Hepatocyte (in vitro differentiated cells): ENCODE measurements at places on chromosomes 4 and X. TPM values are rescaled to one million over a fixed set of nuclear protein-coding genes. Genes with fewer than 3 reads are reported as not detected.

- DNase-seq, result peak; percentile 26
- no peak overlapping the region for H3K27ac ChIP-seq
- H3K27me3 ChIP-seq, result no peaks in the 10 kb centered on the region
- no peaks in the 10 kb centered on the region for H3K4me1 ChIP-seq
- H3K36me3 ChIP-seq, result no peaks in the 10 kb centered on the region
These were observed 17.6 kb upstream of the KIAA1210 start for GRCh38 chrX:119145241-119145653.

DNA sequence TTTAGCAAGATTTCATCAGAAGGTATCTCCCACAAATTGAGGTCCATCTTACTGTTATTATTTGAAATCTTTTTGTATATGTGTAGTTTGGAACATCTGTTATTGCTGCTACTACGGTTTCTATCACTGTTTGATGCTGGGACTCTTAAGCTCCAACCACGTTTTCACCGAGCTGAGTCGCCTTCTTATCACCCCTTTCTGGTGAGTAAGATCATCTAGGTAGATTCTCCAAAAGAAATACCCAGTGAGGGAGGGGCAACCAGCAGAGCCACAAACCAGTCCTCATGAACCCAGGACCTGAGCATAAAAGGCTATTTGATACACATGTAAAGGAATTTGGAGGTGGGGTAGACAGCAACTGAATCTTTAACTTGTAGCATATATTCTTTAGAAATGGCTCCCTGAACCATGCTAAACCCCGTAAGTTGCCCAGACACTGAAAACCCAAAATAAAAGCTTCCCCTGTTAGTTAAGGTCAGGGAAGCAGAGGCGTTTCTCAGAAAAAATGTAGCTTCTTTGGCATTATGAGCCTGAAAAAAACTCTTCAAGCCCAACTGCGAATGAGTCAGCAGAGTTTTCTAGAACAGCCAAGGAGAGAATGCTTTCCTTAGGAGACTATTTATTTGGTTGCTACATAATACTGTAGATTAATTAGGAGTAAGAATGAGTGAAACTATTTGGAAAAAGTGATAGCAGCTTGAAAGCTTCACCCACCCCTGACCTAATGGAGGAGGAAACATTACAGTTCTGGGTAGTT, 53.8 kb upstream of the ATXN3L start:
- no peak overlapping the region for H3K4me3 ChIP-seq
- H3K36me3 ChIP-seq, result no peaks in the 10 kb centered on the region
- peaks cover 13% of the 10 kb centered on the region for H3K4me1 ChIP-seq

- no peak overlapping the region for H3K27ac ChIP-seq
- H3K27me3 ChIP-seq, result no peaks in the 10 kb centered on the region
- H3K36me3 ChIP-seq, result no peaks in the 10 kb centered on the region
- H3K4me3 ChIP-seq, result no peak overlapping the region
- no peaks in the 10 kb centered on the region for H3K4me1 ChIP-seq
These were observed 68.0 kb downstream of the N4BP2 start for GRCh38 chr4:40124690-40125089.

DNA sequence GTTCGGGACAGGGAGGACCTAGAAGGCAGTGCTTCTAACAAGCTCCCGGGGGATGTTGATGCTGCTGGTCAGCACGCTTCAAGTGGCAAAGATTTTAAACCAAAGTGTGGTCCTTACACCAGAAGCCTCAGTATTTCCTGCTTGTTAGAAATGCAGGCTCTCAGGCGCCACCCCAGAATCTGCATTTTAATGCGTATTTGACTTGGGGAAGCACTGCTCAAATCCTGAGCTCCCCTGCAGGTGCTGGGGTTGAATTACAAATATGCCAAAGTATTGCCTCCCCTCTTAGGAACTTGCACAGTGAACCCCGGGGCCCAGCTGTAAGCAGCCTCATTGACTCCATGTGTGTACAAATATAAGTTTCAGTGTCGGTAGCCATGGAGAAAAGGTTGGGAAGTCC, 70.8 kb upstream of the RAI2 start:
- H3K27me3 ChIP-seq, result no peaks in the 10 kb centered on the region
- no peak for DNase-seq
- H3K4me3 ChIP-seq, result no peak overlapping the region
- H3K4me1 ChIP-seq, result no peaks in the 10 kb centered on the region
- no peaks in the 10 kb centered on the region for H3K36me3 ChIP-seq

UCHL1 gene
- total RNA-seq, result 156 and 158 TPM in 2 replicates

ARSH gene
- total RNA-seq, result 0.08 TPM in 1 of 2 replicates, not detected in the other

SLIT2 gene
- total RNA-seq, result 26.0 and 33.1 TPM in 2 replicates

RAB9B gene
- 2.4 and 3.6 TPM in 2 replicates for total RNA-seq

L1CAM gene
- total RNA-seq, result 0.12 and 0.33 TPM in 2 replicates

P2RY4 gene
- 0.87 and 3.3 TPM in 2 replicates for total RNA-seq

DNA sequence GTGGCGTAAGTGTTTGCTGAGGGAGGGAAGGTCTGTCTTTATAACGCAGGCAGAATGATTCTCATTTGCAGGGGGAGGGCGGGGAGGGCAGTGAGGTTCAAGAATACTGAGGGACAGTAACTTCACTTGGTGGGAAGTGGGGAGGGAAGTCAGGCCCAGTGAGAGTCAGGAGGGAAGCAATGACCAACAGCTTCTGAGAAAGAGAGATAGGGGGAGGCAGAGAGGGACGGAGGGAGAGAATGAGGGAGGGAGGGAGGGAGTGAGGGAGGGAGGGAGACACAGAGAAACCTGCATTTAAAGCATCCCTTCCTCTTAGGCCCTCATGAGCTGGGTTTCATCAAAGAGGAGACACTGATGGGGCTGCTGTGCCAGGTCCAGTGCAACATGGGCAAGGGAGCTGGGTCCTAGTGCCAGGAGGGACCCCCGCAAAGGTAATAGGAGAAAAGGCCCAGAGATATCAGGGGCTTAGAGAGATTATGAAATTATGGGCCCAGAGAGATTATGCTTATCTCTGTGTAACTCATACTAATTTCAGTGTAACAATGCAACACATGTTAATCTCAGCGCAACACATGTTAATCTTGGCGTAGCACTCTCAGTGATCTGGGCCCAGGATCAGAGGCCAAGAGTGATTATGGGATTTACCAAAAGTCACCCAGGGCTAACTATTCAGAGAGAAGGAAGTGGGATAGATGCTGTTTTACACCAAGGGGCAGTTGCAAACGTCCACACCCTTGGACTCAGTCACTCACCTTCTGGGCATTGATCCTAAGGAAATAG, 112.1 kb downstream of the DRD5 start:
- H3K4me1 ChIP-seq, result no peaks in the 10 kb centered on the region
- H3K27ac ChIP-seq, result no peak overlapping the region
- DNase-seq, result no peak
- H3K4me3 ChIP-seq, result no peak overlapping the region
- H3K27me3 ChIP-seq, result peaks cover 12% of the 10 kb centered on the region
- H3K36me3 ChIP-seq, result no peaks in the 10 kb centered on the region

- no peak overlapping the region for H3K27ac ChIP-seq
- no peak overlapping the region for H3K4me3 ChIP-seq
- H3K27me3 ChIP-seq, result no peaks in the 10 kb centered on the region
- H3K36me3 ChIP-seq, result no peaks in the 10 kb centered on the region
- no peaks in the 10 kb centered on the region for H3K4me1 ChIP-seq
- no peak for DNase-seq
These were observed 74.9 kb upstream of the SCML1 start for GRCh38 chrX:17662391-17662790.

- H3K4me3 ChIP-seq, result no peak overlapping the region
- no peak for DNase-seq
- no peaks in the 10 kb centered on the region for H3K36me3 ChIP-seq
- no peak overlapping the region for H3K27ac ChIP-seq
- H3K27me3 ChIP-seq, result no peaks in the 10 kb centered on the region
These were observed 67.6 kb upstream of the COX18 start for GRCh38 chr4:73137121-73137520.

DNA sequence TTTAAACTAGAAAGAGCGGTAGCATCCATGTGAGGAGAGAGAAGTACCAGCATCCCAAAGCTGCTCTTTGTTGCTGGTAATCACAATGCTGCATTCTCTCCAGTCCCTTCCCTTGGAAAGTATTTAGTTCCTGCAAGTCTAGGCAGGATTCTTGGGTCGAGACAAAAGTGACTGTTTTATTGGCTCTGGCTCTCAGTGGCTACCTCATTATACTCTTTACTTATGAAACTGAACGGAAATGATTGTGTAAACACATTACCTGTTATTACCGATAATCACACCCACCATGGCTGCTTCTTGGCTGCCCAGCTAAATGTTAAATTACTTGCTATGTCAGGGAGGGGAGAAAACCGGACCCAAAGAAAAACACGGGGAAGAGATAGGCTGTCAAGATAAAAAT, 26.2 kb downstream of the ATXN3L start:
- no peaks in the 10 kb centered on the region for H3K36me3 ChIP-seq
- H3K27me3 ChIP-seq, result no peaks in the 10 kb centered on the region
- no peak overlapping the region for H3K27ac ChIP-seq
- DNase-seq, result peak; percentile 8

DNA sequence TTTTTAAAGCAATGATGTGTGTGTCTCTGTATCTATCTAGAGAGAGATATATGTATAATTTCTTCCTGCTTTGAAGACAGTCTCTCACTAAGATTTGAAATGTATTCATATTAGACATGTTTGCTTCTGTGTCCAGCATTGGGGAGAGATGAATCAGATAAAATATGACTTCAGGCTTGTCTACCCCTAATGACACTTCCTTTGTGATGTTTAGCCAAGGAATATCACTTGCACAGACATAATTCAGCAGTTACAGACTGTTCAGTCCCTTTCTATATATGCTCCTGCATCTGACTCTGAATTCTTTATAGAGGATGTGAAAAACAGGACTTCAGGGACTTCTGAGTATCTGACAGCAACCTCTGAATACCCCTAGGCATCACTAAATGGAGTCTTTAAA, 158.4 kb downstream of the DCLK2 start:
- H3K27me3 ChIP-seq, result no peaks in the 10 kb centered on the region
- no peaks in the 10 kb centered on the region for H3K36me3 ChIP-seq
- peak overlapping the region; percentile 78 for H3K27ac ChIP-seq
- H3K4me3 ChIP-seq, result no peak overlapping the region

GRCh38 chrX:31449081-31449480, 377.2 kb upstream of the FTHL17 start:
- H3K27me3 ChIP-seq, result no peaks in the 10 kb centered on the region
- no peaks in the 10 kb centered on the region for H3K4me1 ChIP-seq
- H3K4me3 ChIP-seq, result no peak overlapping the region
- no peak for DNase-seq
- H3K36me3 ChIP-seq, result no peaks in the 10 kb centered on the region
- H3K27ac ChIP-seq, result no peak overlapping the region

- DNase-seq, result peak; percentile 39
- no peaks in the 10 kb centered on the region for H3K4me1 ChIP-seq
- no peaks in the 10 kb centered on the region for H3K36me3 ChIP-seq
- no peak overlapping the region for H3K27ac ChIP-seq
- H3K4me3 ChIP-seq, result no peak overlapping the region
- H3K27me3 ChIP-seq, result no peaks in the 10 kb centered on the region
These were observed 39.0 kb downstream of the ENPEP start for GRCh38 chr4:110514889-110515479.

- no peak for DNase-seq
- H3K27ac ChIP-seq, result no peak overlapping the region
- no peak overlapping the region for H3K4me3 ChIP-seq
- no peaks in the 10 kb centered on the region for H3K27me3 ChIP-seq
- H3K36me3 ChIP-seq, result no peaks in the 10 kb centered on the region
These were observed 181.0 kb downstream of the SHROOM3 start for GRCh38 chr4:76615999-76616398.

DNA sequence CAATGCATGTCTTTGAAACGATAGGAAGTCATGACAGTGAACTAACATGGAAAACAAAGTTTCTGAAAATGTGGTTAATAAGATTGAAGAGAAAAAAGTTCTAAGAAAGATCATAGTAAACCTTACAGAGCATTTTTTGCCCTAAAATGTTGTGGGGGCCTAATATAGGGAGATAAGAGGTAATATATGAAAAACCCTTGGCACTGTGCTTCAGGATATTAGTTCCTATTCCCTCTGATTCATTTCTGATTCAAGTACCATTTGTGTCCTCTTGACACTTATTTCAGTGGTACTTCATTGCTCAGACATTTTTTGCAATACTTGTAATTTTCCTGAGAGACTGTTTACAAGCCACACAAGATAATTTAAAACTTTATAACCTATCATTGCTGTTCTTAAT, 35.1 kb downstream of the PAQR3 start:
- H3K27ac ChIP-seq, result no peak overlapping the region
- H3K36me3 ChIP-seq, result no peaks in the 10 kb centered on the region
- DNase-seq, result no peak
- H3K4me1 ChIP-seq, result peaks cover 4% of the 10 kb centered on the region
- no peak overlapping the region for H3K4me3 ChIP-seq

- H3K27me3 ChIP-seq, result no peaks in the 10 kb centered on the region
These were observed 2313.1 kb upstream of the AGA start for GRCh38 chr4:179755322-179755721.

GRCh38 chr4:44777115-44777514, 50.8 kb upstream of the GNPDA2 start:
- H3K27ac ChIP-seq, result no peak overlapping the region
- no peaks in the 10 kb centered on the region for H3K27me3 ChIP-seq
- no peaks in the 10 kb centered on the region for H3K4me1 ChIP-seq
- H3K4me3 ChIP-seq, result no peak overlapping the region
- H3K36me3 ChIP-seq, result no peaks in the 10 kb centered on the region
- DNase-seq, result no peak

DNA sequence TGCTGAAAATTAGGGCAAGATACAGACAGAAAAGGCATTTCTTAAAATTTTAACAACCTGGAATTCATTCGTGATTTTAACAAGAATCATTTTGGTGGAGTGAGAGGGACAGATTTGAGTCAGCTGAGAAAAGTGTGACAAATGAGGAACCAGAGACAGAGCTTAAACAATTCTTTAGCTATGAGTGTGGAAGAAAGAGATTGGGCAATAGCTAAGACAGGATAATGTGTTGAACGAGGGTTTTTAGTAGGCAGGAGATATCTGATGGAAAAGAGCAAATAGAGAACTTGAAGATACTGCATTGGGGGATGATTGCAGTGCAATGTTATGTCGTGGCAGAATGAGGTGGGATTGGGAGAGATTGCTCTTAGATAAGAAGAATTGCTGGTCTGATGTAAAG, 164.2 kb upstream of the SPRY1 start:
- H3K4me1 ChIP-seq, result no peaks in the 10 kb centered on the region
- no peaks in the 10 kb centered on the region for H3K36me3 ChIP-seq
- H3K4me3 ChIP-seq, result no peak overlapping the region
- DNase-seq, result no peak
- H3K27me3 ChIP-seq, result no peaks in the 10 kb centered on the region
